ENCODE measurements at places on chromosomes 13 and 19.

DNA sequence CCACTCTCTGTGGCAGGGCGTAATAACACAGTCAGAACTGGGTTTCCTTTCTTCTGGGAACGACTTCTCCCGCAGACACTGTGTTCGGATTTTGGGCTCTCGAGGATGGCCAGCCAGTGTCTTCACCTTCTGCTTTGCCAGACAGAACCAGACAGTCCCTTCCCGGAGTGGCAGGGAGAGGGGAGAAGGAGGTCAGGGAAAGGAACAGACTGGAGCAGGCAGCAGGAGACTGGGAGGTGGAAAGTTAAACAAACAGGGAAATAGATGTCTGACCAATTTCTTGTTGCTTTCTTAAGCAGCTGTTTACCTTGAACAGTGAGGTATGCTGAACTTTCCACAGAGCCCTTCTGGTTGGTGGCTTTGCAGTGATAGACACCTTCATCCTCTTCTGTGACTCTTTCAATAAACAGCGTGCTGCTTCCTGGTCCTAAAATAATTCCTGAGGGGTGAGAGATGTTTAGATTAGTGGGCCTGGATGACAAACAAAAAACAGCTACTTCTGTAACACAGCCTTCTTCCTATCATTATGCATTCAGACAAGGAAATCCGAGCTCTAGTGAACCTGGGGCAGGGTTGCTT, 137.6 kb downstream of the FLT1 start:
- DNase-seq, result no peak

DNA sequence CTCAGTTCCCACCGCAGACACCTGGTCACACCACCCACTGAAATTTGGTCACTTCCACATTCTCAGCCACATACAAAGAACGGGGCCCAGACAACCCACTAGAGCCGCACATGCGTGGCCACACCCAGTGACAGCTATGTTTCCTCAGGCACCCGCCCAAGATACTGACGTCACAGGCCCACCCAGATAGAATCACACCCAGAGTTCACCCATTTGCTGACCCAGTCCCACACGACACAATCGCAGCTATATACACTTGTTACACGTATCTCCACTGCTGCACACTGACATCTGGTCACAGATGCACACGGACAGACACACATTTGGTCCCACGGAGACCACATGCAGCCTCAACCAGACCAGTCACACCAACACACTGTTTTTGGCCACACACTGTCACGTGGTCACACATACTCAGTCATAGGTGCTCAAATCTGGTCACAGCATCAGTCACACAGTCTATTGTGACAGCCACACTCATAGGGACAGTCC, 2.9 kb downstream of the NUMBL start:
- no peak for DNase-seq

GRCh38 chr19:56141417-56141993, 418 bp downstream of the ZNF444 start:
- no peak for DNase-seq

DNA sequence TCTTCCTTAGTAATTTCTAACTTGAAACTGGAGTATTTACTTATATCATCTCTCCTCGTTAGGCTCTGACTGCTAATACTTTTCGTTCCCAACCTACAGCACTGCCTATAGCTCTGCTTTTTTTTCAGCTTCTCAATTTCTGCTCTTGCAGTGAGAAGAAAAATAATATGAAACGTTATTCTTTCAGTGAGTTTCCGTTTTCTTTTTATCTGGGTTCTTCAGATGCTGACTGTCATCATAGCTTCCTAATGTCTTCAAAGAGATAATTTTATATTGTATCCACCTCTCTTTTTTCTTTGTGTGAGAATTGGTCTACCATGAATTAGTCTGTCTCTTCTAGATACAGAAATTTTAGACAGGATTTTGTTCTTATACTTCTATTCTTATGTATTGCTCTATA, 454.9 kb downstream of the LMO7 start:
- DNase-seq, result no peak

DNA sequence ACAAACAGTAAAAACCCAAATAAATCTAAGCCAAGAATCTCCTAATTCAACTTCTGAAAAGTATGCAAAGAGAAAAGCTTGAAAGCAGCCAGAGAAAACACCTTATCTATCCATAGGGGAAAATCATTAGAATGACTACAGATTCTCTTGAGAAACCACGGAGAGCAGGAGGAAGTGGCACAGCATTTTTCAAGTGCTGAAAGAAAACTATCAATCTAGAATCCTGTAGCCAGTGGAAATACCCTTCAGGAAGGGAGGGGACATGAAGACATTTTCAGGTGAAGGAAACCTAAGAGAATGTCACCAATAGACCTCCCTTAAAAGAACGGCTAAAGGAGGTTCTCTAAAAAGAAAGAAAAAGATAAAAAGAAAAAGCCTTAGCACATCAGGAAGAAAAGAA, 66.2 kb upstream of the XPO4 start:
- no peak for DNase-seq

- no peak for DNase-seq
Measured at GRCh38 chr13:24050292-24050711, 110.2 kb upstream of the SPATA13 start.

DNA sequence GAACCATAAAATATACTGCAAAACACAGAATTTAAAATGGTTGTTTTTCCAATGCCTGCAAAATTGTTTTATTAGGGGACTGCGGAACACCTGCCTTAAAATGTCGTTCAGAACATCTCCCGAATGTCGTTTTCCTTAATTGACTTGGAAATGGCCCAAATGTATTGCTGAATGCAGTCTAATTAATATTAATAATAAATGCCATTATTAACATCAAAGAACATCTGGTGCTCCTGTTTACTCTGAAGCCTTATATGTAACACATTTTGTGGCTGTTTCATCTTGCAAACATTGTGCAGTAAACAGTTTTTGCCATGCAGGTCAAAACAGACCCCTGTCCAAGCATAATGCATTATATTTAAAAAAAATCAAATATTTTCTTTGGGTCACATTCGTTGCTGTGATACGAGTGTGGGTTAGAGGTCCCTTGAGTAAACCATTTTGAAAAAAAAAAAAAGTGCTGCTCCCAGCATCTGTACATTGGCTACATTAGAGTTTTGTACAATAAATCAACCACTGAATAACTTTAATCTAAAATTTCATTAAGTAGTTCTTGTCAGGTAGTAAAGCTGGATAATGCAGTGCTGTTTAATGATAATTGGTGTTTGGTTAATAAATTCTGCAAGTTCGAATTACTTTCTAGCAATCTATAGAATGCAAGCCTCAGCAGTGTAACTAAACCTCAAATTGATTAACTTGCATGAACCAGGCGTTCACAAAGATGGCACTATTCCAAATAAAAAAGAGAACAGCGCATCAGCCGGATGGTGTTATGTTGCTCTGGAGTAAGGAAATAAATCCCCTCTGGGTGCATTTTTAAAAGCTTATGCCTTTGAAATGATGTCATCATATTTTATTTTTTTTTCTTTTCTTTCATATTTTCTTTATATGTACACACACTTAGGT, 140.2 kb downstream of the ZNF536 start:
- DNase-seq, result no peak

DNA sequence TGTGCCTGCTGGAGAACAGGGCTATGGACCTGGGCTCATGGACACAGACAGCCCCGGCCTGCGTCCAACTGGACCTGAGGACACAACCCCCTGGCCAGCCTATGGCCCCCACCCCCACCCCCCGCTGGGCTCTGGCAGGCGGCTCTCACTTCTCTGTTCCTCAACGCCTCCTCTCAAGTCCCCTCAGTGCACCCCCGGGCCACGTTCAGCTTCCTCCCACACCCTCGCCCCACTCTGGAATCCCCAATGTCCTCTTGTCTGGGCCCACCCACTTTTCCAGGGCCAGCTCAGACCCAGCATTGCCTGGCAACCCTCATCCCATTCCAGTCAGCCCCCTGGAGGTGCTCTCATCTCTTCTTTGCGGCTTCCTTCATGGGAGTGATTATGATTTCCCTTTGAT, 130.2 kb upstream of the SPACA7 start:
- no peak for DNase-seq

DNA sequence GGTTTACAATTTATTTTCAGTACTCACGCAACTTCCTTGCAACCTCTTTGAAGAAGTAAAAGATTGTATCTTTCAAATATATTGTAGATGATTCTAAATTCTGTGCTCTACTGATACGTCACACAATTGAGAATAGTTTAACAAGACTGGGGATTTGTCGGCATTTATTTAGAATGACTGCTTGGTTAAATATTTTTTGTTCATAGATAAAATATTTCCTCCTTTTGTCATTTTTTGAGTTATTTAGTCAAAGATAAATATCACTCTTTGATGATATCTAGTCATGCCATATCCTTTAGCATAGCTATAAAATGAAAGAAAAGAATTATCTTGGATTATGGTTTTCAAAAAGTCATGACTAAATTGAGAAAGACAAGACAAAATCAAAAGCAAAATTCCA, 2747.8 kb downstream of the PCDH9 start:
- no peak for DNase-seq

DNA sequence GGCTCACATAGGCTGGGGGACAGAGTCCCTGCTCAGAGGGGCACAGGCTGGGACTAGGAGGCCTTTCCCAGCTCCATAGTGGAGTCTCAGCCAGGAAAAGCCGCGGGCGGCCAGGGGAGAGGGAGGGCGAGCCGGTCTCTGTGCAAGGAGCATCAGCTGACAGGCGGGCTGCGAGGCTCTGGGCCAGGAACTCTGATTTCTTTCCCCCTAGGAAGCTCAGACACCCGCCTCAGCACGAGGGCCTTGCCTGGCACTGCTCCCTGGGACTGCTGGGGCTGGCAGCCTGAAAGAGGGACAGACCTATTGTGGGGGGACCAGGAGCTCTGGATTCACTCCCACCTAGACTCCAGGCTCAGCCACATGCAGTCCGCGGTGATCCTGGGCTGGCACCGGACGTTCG, 2.2 kb upstream of the PLK5 start:
- no peak for DNase-seq

GRCh38 chr19:33812388-33813330, 16.0 kb downstream of the KCTD15 start:
- DNase-seq, result peak; percentile 75

DNA sequence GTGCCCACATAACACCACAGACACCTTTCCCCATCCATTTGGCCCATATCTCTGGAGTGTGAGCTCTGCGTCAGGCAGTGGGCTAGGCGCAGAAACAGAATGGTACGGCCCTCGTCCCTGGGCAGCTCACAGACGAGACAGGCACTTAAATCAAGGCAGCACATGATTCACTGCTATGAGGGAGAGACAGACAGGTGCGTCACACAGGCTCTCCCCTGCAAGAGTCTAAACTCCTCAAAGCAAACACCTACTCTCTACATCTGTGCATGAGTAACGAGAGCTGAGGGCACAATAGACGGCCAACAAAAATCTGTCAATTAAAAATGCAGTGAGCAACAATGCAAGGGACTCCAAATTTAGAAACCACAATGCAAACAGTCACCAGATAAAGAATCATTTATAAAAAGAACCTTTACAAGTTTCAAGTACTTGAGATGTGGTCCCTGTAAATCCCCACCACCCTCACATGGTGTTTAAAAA, 348.9 kb downstream of the UQCRFS1 start:
- no peak for DNase-seq

DNA sequence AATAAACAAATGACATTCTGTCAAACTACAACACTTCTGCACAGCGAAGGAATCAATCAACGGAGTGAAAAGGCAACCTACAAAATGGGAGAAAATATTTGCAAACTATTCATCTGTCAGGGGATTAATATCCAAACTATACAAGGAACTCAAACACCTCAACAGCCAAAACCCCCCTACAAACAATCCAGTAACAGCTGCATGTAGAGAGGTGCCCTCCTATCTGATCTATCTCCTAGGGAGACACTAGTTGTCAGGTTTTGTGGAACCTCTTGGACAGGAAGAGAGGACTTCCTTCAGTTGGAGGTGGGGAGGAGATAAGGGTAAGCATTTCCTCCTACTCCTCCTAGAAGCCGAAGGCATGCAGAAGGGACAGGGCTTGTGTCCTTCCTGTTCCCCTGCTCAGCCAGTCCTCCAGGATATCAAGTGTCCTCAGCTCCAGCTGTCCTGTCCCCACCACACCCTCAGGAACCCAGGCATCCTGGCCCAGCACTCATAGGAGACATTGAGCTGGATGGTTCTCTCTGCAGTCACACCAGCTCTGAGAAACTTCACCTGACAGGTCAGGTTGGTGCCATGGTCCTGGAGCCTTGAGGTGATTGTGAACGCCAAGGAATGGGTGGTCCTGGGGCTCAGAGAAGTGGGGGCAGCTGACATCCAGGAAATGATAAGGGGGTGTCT, 9.8 kb upstream of the SIGLEC8 start:
- DNase-seq, result no peak

DNA sequence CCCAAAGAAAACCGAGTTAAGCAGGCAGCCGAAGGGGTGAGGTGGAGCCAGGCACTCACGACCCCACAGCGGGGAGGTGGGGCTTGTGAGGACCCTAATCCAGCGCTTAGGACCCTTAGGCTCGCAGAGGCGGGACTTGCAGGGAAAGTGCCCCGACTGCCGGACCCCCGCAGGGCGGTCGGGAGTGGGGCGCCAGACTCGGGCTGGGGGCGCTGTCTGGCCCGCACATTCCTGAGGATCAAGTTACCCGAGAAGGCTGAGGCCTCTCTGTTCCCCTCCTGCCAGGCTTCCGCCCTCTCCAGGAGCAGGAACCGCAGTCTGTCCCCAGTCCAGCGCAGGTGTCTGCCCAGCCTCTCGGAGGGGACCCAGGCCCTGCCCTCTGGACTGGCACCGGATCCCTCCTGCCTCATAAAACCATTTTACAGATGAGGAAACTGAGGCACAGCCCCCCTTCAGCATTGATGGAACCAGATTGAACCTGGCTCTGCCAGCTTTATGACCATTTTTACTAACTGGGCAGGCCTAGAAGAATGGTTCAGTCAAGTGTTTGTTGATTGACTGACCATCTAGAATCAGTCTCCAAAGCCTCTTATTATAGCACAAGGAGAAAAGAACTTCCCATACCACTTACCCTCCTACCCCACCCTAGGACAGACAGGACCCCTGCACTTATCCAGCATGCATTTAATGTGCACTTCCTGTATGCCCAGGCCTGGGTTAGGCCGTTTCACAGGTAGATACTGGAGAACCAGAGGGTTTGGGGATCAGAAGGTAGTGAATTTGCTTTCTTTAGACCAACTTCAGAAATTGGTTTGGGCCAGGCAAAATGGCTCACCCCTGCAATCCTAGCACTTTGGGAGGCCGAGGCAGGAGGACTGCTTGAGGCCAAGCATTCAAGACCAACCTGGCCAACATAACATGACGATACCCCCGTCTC, 6.7 kb upstream of the JUND start:
- no peak for DNase-seq

GRCh38 chr13:52187029-52187423, 27.6 kb upstream of the NEK3 start:
- no peak for DNase-seq

DNA sequence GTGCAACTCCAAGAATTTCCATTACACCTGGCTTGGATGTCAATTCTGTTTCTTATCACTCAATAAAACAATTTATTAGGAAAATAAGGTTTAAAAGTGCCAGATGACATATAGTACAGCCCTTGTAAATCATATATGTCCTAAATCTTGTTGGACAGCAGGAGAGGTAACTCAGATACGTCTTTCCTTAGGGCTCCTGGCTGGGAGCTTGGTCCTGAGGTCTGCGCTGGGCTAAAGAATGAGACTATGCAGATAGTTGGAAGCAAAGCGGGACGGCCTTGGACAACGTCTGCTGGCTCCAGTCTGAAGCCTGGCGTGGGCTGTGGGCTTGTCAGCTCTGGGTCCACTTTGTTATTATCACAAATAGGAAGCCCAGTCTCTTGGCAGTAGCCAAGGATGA, 377.0 kb downstream of the DLEU7 start:
- no peak for DNase-seq

Measured in chondrocyte (in vitro differentiated cells).